Central memory CD8-positive, alpha-beta T cell (primary cell): ENCODE measurements at places on chromosomes 2 and 18.

GRCh38 chr2:20165677-20166509 lies 59.0 kb downstream of the SDC1 start:
- DNase-seq = no peak

GRCh38 chr18:59062643-59063006 lies 77.1 kb upstream of the SEC11C start:
- no peak for DNase-seq

DNA sequence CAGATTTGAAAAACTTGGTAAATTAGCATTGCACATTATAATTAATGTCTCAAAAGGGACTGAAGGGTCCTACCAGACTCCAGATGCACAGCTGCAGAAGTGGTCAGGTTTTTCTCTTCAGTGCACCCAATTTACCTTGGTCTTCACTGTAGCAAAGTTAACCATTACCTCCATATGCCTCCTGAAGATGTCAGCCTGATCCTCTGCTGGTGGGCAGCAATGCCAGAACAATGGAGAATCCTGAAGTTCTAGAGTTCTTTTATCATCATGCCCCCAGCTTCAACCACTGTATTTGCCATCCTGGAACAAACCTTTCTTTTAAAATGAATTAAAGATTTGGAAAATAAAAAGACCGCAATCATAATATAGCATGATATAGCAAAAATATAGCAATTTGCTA lies 1774.8 kb upstream of the CELF4 start:
- no peak for DNase-seq

DNA sequence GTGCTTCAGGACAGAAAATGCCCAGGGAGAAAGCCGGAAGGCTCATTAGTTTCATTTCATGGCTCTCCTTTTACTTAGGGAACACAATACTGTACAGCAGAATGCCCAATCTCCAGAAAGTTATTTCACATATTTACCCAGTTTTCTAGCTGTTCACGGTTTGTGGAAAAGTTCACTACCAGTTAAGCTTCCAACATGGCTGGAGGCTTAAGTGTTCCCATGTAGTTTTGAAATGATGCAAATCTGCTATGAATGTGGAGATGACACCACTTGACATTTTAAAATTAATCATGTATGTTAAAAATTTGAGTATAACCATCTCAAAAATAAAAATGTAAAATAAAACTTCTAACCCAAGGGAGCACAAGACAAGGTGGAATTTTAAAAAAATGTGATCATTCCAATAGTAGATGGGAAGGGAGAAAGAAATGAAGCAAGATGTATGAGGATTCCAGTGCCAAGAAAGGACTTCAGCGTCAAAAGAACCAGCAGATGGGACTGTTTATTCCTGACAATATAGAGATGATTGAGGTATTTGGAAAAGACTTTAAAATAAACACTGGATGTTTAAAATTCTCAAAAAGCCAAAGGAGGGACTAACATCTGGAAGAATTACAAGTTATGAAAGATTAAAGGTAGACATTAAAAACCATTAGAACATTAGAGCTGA lies 60.9 kb upstream of the OSR1 start:
- no peak for DNase-seq

DNA sequence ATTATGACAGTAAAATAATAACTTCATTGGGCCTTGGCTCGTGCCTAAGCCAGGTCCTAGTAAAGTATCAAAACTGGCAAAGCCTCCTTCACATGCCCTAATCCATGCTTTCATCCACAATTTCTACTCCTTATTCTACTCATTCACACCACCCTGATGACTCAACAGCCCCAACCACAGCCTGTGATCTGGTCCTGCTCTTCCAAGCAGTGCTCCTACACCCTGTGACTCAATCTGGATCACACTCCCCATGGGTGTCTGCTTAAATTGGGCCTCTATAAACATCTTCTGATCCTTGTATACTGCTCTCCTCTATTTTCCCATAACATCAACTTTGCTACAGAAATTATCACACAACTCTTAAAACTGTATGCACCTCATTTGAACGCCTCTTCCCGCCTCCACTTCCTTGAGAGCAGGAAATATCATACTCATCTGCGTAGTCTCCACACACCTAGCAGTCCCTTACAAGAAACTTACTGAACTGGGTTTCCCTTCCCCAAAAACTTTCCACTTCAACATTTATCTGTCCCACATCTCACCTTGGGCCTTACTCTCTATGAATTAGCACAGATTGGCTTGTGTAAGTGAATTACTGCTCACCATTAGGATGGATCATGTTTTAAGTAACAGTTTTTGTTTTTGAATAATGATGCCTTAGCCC lies 15.9 kb downstream of the GTF3C3 start:
- no peak for DNase-seq

GRCh38 chr2:215619989-215620388 lies 184.1 kb upstream of the FN1 start:
- no peak for DNase-seq

- no peak for DNase-seq
Observed at GRCh38 chr2:217707131-217707611, 295.6 kb downstream of the TNS1 start.

DNA sequence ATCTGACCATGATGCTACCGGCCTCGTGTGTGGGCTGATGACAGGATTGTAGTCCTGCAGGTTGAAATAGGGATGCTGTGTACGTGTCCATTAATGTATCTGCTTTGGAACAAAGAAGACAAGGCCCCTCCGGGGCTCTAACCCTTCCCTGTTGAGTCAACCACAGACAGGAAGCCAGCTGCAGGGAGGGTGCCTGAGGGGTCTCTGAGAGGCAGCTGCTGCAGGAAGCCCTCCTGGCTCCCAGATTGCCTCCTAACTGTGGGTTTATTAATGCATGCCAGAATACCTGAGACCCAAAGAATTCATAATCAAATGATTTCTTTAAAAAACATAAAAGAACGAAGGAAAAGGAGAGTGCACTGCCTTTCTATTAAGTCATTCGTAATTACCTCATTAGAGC lies 140.4 kb downstream of the CELF4 start:
- no peak for DNase-seq

DNA sequence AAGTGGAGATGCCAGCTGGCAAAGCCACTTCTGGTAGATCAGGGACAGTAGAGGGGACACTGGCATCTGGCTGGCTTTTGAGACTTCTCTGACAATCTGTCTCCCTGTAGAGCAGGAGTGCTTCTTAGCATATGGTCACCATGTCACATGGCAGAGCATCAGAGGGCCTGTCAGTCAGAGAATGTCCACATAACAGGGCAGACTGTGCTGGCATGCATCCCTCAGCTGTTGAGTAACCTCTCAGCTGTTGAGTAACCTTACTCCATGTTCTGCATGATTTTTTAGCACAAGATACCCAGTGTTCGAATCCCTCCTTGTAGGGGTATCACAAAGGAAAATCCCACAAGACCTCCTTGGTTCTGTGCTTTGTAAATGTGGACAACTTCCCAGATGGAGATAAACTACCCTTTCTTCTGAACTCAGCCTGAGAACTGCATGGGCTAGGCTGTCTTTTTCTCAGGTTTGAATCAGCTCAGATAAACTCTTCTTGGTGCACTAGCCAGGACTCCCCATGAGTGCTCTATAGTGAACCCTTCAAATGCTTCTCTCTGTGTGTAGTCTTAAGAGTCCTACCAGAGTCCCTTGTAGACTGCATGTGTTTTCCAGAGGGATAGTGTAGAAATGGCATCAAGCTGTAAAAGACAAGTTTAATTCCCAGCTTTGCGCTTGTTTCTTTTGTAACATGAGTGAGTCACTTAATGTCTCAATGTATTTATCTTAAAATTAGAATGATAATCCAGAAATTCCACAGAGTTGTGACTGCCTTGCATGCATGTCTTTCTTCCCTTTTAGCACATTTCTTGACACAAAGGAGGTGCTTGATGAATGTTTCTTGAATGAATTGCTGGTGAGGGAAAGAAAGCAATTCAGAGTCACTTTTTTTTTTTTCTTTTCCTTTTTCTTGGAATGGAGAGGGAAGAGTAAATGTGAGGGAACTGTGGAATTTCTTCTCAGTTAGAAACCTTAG lies 442.3 kb upstream of the HNMT start:
- no peak for DNase-seq

GRCh38 chr2:28300485-28301341 lies 91.9 kb upstream of the FOSL2 start:
- DNase-seq = no peak

DNA sequence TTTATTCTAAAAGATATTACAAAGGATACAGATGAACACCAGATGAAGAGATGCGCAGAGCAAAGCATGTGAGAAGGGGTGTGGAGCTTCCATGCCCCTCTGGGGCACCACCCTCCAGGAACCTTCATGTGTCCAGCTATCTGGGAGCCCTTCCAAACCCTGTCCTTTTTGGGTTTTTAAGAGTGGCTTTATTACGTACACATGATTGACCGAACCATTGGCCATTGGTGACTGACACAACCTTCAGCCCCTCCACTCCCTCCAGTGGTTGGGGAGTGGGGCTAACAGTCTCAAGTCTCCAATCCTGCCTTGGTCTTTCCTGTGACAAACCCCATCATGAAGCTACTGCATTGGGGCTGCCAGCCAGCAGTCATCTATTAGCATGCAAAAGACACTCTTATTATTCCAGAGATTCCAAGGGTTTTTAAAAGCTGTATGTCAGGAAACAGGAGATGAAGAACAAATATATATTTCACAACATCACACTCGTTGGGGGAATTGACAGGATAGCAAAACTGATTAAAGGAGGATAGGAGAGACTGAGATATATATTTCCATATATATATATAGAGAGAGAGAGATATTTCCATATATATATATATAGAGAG lies 19.4 kb downstream of the IL1B start:
- DNase-seq = no peak

DNA sequence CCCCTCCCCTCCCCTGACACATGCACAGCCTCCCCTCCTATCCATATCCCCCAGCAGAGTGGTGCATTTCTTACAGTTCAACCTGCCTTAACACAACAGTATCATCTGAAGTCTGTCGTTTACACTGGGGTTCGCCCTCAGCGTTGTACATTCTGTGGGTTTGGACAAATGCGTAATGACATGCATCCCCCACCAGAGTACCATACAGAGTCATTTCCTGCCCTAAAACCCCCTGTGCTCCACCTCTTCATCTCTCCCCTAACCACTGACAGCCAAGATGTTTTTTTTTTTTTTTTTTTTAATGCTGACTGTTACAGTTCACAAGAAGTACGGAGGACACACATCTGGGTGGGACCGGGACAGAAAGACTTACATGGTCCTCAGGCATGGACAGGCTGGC lies 22.6 kb downstream of the POMC start:
- no peak for DNase-seq

DNA sequence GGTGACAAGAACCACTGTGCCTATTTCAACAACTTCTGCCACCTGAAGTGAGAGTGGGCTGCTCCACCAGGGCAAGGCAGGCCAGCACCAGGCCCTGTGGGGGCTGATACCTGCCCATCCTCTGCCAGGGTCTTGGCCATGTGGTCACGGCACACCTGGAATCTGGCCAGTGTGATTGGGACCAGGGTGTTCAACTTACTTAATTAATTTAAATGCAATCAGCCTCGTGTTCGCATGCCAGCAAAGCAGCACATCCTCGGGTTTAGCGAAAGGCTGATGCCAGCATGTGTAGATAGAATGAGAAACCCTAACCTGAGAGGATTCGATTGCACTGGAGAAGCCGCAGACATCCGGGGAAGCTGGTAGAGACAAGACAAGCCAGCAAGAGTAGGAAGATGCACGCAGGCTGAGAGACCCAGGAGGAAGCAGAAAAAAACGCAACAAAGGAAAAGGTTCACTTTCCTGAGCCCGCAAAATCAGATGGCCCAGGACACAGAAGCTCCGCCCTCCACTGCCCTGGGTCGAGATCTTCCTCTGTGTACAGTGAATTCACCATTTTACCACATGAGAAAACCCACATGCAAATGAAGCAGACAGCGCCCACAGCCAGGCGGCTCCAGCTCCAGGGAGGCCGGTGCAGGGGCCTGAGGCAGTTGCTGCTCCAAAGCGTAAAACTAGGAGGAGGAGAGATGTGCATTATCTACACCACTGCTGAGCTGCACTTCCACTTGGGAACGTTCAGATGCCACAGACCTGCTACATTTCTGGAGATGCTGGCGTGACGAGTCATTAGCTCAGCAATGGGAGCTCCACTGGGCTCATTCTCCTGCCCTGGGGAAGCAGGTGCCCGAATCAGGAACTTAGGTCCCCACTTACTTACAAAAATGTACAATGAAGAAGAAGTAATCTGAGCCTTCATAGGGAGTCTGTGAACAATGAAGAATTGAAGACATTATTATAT lies 92.1 kb downstream of the TMEM18 start:
- no peak for DNase-seq

- no peak for DNase-seq
Observed at GRCh38 chr2:159712929-159713420, 669 bp downstream of the MARCHF7 start.
